Activated naive CD4-positive, alpha-beta T cell treated with anti-CD3 and anti-CD28 coated beads for 36 hours (primary cell): ENCODE measurements at places on chromosomes 2 and 18.
A peak's percentile ranks its signal among the peaks of the same experiment; 100 is the strongest.

DNA sequence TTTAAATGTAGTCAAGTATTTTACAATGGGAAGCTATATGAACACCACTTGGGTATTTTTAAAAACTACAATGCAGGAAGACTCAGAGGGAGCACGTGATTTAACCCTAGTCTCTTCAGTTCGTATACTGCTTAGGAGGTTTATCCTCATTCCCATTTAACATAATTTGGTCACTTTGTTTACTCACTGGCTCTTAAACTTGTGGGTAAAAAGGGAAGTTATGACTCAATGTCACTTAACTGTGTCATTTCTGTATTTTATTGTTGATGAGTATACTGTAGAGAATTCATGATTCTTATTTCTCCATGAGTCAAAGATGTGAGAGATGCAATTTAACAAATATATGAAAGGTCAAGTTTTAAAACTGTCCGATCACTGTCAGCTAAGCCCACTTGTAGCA is 48.2 kb downstream of the SLC66A3 start:
- H3K4me1 ChIP-seq, result peaks cover 9% of the 10 kb centered on the region
- no peaks in the 10 kb centered on the region for H3K27me3 ChIP-seq
- H3K4me3 ChIP-seq, result no peak overlapping the region
- peaks cover 8% of the 10 kb centered on the region for H3K36me3 ChIP-seq
- H3K27ac ChIP-seq, result no peak overlapping the region

GRCh38 chr2:240340361-240340761 is 95.1 kb upstream of the GPC1 start:
- no peak for DNase-seq
- no peaks in the 10 kb centered on the region for H3K4me1 ChIP-seq
- peaks cover 17% of the 10 kb centered on the region for H3K27me3 ChIP-seq
- no peaks in the 10 kb centered on the region for H3K36me3 ChIP-seq

DNA sequence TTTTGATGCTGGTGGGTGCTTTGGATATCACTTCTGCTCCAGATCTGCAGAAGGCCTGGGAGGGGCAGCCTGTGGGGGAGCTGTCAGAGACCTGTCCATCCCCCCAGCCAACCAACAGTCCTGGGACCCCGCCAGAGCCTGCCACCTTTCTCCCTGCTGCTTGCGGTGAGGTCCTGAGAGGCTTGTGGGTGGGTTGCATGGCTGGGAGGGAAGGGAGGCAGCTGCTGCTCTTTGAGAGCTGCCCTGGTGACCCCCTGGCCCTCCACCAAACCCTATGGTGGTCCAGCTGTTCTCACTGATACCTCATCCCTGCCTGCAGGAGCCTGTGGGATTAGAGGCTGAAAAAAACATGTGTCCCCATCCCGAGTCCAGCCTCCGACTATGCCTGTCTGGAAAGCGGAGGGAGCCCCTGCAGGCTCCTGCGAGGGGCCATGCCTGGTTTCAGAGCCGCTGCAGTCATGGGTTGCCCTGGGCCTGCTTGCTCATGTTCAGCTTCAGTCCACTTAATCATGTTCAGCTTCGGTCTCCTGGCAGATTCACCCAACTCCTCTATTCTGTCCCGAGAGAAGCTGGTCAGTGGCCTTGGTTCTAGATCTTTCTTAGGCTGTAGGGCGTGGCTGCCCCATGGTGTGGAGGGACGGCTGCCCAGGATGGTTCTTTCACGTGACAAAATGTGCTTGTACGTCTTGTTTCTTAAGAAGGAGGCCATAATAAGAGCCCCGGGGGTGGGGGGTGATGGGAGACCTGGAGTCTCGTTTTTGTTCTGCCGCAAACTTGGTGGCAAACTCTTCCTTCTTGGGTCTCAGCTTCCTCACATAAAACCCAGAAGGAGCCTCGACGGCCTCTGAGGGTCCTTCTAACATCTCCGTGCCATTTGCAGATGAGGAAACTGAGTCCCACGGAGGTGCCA is 98.5 kb downstream of the CTIF start:
- H3K4me3 ChIP-seq, result no peak overlapping the region
- H3K36me3 ChIP-seq, result no peaks in the 10 kb centered on the region
- no peak overlapping the region for H3K27ac ChIP-seq

DNA sequence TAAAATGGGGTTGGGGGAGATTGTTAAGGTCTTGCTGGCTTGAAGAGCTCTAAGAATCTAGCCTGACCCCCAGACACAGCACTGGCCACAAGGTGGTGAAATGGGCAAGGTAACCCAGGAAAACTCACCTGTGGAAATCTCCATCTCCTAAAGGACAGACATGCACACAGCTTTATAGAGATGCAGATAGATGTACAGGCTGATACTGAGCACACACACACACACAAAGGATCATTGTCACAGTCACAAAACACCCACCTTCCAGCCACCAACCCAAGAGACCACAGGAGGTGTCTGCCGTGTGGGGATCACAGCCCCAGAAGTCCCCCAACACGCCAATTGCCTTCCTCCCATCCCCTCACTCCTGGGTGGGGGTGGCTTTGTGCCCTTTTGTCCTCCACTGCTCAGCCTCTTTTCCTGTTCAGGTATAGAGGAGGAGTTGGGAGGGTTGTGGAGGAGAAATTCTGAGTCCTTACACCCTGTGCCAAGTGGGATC is 3.2 kb upstream of the CYP26B1 start:
- no peaks in the 10 kb centered on the region for H3K36me3 ChIP-seq
- H3K4me3 ChIP-seq, result no peak overlapping the region
- peaks cover 57% of the 10 kb centered on the region for H3K27me3 ChIP-seq
- no peak overlapping the region for H3K27ac ChIP-seq
- no peak for DNase-seq

DNA sequence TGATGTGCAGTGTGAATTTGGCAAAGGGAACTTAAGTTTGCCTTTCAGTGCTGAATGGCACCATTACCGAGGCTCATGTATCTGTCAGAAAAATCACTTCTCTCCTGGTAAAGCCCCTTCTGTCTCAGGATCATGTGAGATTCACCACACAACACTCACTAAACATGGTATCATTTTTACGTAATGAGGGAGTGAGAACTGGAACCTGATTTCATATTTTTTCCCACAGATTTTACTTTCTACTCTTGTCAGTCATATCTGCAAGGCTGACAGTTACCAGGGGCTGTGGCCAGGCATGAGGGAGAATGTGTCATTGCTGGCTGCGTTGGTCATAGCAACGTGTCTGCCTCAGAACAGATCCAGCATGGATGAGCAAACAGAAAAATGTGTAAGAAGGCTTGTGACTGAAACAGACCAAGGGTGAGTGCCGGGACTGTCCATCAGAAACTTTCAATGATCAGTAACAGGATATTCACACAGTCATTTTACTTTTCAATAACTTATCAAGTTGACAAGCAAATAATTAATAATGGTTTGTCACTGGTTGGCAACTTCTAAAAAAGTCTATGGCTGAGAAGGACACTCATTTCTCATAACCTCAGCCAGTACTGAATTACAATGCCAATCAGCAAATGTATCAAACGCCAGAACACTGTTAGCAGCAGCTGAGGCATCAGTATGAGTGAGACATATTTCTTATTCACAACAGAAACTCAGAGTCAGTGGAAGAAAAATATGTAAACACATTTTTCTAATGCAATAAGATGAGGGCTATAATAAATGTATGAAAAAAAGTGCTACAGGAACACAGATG is 100.5 kb downstream of the CDC42EP3 start:
- peaks cover 13% of the 10 kb centered on the region for H3K4me1 ChIP-seq
- no peaks in the 10 kb centered on the region for H3K36me3 ChIP-seq
- DNase-seq, result peak; percentile 60

- no peaks in the 10 kb centered on the region for H3K4me1 ChIP-seq
- H3K27me3 ChIP-seq, result no peaks in the 10 kb centered on the region
- H3K27ac ChIP-seq, result no peak overlapping the region
- H3K36me3 ChIP-seq, result no peaks in the 10 kb centered on the region
- DNase-seq, result no peak
- H3K4me3 ChIP-seq, result no peak overlapping the region
Measured at GRCh38 chr2:229296536-229296935, 25.4 kb upstream of the PID1 start.

DNA sequence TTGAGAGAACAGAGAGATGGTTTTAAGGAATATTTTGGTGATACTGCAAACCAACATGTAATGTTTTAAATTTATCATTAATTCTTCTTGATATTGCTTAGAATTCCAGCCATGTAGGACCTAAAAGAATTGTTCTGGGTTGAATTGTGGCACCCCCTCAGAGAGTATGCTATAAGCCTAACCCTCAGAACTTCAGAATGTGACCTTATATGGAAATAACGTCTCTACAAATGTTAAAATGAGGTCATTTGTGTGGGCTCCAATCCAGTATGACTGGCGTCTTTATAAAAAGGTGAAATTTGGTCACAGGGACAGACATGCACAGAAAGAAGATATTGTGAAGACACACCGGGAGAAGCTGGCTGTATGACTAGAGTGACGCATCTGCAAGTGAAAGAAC is 193.6 kb downstream of the NRXN1 start:
- no peaks in the 10 kb centered on the region for H3K27me3 ChIP-seq
- no peaks in the 10 kb centered on the region for H3K4me1 ChIP-seq
- no peaks in the 10 kb centered on the region for H3K36me3 ChIP-seq
- no peak overlapping the region for H3K4me3 ChIP-seq
- DNase-seq, result no peak

- H3K36me3 ChIP-seq, result no peaks in the 10 kb centered on the region
- H3K4me3 ChIP-seq, result no peak overlapping the region
- DNase-seq, result no peak
- H3K4me1 ChIP-seq, result no peaks in the 10 kb centered on the region
Measured at GRCh38 chr2:19575641-19576040, 217.2 kb upstream of the OSR1 start.

- no peak overlapping the region for H3K27ac ChIP-seq
- DNase-seq, result no peak
- no peak overlapping the region for H3K4me3 ChIP-seq
- no peaks in the 10 kb centered on the region for H3K4me1 ChIP-seq
- no peaks in the 10 kb centered on the region for H3K36me3 ChIP-seq
Measured at GRCh38 chr18:77481541-77481940, 231.9 kb downstream of the GALR1 start.

GRCh38 chr2:38454081-38454480 is 77.0 kb upstream of the ATL2 start:
- no peak overlapping the region for H3K4me3 ChIP-seq
- no peak for DNase-seq
- H3K36me3 ChIP-seq, result no peaks in the 10 kb centered on the region

- peaks cover 30% of the 10 kb centered on the region for H3K4me1 ChIP-seq
- peak overlapping the region; percentile 57 for H3K4me3 ChIP-seq
- peaks cover 6% of the 10 kb centered on the region for H3K36me3 ChIP-seq
- peak overlapping the region; percentile 82 for H3K27ac ChIP-seq
- DNase-seq, result peak; percentile 77
Measured at GRCh38 chr2:151637271-151637781, 97.0 kb downstream of the NEB start.

- no peak overlapping the region for H3K4me3 ChIP-seq
- peaks cover 14% of the 10 kb centered on the region for H3K36me3 ChIP-seq
- peak; percentile 47 for DNase-seq
- H3K4me1 ChIP-seq, result peaks cover 38% of the 10 kb centered on the region
- H3K27ac ChIP-seq, result peak overlapping the region; percentile 62
Measured at GRCh38 chr2:157784169-157784822, 91.8 kb downstream of the ACVR1 start.

- no peaks in the 10 kb centered on the region for H3K36me3 ChIP-seq
- no peak for DNase-seq
- peaks cover 13% of the 10 kb centered on the region for H3K4me1 ChIP-seq
- no peak overlapping the region for H3K27ac ChIP-seq
- H3K27me3 ChIP-seq, result no peaks in the 10 kb centered on the region
- H3K4me3 ChIP-seq, result no peak overlapping the region
Measured at GRCh38 chr2:237057893-237058300, 27.8 kb upstream of the COPS8 start.

GRCh38 chr2:121034551-121034950 is 250.5 kb downstream of the TFCP2L1 start:
- no peak overlapping the region for H3K4me3 ChIP-seq
- H3K27ac ChIP-seq, result no peak overlapping the region
- H3K27me3 ChIP-seq, result no peaks in the 10 kb centered on the region
- no peaks in the 10 kb centered on the region for H3K36me3 ChIP-seq
- DNase-seq, result no peak
- no peaks in the 10 kb centered on the region for H3K4me1 ChIP-seq

GRCh38 chr2:236169151-236169721 is 1.1 kb upstream of the GBX2 start:
- peak overlapping the region; percentile 10 for H3K27ac ChIP-seq
- no peak overlapping the region for H3K4me3 ChIP-seq
- H3K4me1 ChIP-seq, result peaks cover 19% of the 10 kb centered on the region
- H3K27me3 ChIP-seq, result peaks cover 68% of the 10 kb centered on the region
- H3K36me3 ChIP-seq, result no peaks in the 10 kb centered on the region

DNA sequence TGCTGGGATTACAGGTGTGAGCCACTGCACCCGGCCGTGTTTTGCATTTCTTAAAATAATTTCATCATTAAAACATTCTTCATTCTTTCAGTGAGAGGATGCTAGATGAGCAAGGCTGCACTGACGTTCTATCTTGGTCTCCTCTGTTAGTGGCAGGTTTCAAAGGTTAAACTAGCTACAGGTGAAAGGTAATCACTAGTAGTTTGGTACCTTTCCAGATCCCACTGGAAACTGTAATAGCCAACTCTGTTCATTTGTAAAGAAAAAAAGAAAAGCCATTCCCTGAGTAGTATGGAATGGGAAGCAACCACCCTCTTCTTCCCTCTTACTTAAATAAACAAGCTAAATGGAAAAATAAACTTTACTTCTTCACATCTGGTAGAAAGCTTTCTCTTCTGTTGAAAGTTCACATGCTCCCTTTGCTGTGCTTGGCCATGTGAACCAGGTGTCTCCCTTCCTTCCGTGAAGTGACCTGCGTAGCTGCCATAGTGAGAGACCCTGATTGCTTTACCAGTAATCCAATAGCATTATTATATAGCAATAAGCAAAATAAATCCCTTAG is 94.0 kb downstream of the GREB1L start:
- H3K4me3 ChIP-seq, result no peak overlapping the region
- H3K27ac ChIP-seq, result no peak overlapping the region
- DNase-seq, result no peak
- no peaks in the 10 kb centered on the region for H3K36me3 ChIP-seq
- H3K4me1 ChIP-seq, result no peaks in the 10 kb centered on the region

- peak overlapping the region; percentile 89 for H3K27ac ChIP-seq
- H3K4me1 ChIP-seq, result peaks cover 90% of the 10 kb centered on the region
Measured at GRCh38 chr2:101736861-101737291, 39.4 kb downstream of the MAP4K4 start.

- no peak overlapping the region for H3K4me3 ChIP-seq
- H3K27me3 ChIP-seq, result no peaks in the 10 kb centered on the region
- DNase-seq, result no peak
- H3K27ac ChIP-seq, result no peak overlapping the region
- H3K36me3 ChIP-seq, result peaks cover 5% of the 10 kb centered on the region
Measured at GRCh38 chr2:97848306-97848705, 134.9 kb downstream of the ZAP70 start.

- H3K27ac ChIP-seq, result peak overlapping the region; percentile 59
- peak; percentile 67 for DNase-seq
Measured at GRCh38 chr2:237980751-237981150, 13.9 kb downstream of the UBE2F start.

- H3K4me3 ChIP-seq, result peak overlapping the region; percentile 56
- no peak for DNase-seq
- no peaks in the 10 kb centered on the region for H3K36me3 ChIP-seq
- H3K4me1 ChIP-seq, result peaks cover 9% of the 10 kb centered on the region
- H3K27ac ChIP-seq, result no peak overlapping the region
- peaks cover 40% of the 10 kb centered on the region for H3K27me3 ChIP-seq
Measured at GRCh38 chr2:68318914-68319397, 793 bp downstream of the CNRIP1 start.

- no peak overlapping the region for H3K4me3 ChIP-seq
- no peaks in the 10 kb centered on the region for H3K36me3 ChIP-seq
- no peak overlapping the region for H3K27ac ChIP-seq
- H3K4me1 ChIP-seq, result no peaks in the 10 kb centered on the region
- H3K27me3 ChIP-seq, result no peaks in the 10 kb centered on the region
Measured at GRCh38 chr2:2580341-2580740, 249.3 kb upstream of the MYT1L start.
